ENCODE measurements at places on chromosomes 6 and 20.

GRCh38 chr6:131383421-131384411 is 189.3 kb upstream of the ARG1 start:
- no peak for DNase-seq

GRCh38 chr20:33650753-33651561 is 11.2 kb upstream of the C20orf144 start:
- DNase-seq, result no peak

GRCh38 chr6:45420083-45420908 is 42.6 kb upstream of the SUPT3H start:
- peak; percentile 33 for DNase-seq

DNA sequence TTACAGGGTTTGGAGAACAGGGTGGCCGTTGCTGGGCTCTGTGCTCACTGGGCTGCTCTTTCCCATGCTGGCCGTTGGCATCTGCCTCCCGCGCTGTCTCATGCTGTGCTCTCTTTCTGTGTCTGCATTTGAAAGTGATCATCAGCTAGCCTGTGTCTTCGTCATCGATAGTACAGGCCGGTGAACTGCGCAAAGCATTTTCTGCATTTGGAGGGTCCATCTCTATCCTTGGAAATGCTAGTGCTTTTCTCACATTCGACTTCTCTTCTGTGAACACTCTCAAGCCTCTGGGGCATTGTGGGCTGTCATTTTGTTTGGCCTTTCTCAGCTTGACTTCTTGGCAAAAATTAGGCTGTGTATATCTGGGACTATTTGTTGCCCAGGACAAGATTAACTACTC is 6.8 kb upstream of the SNHG17 start:
- no peak for DNase-seq

- no peak for DNase-seq
Measured at GRCh38 chr6:10316373-10316721, 98.5 kb downstream of the TFAP2A start.

Data from neuronal stem cell (in vitro differentiated cells).